ENCODE measurements at places on chromosomes 5 and 9.

GRCh38 chr5:156444753-156445291 is 117.9 kb downstream of the SGCD start:
- H3K4me1 ChIP-seq = no peaks in the 10 kb centered on the region
- no peaks in the 10 kb centered on the region for H3K36me3 ChIP-seq
- no peak overlapping the region for H3K4me3 ChIP-seq
- H3K27ac ChIP-seq = no peak overlapping the region
- peaks cover 35% of the 10 kb centered on the region for H3K27me3 ChIP-seq

DNA sequence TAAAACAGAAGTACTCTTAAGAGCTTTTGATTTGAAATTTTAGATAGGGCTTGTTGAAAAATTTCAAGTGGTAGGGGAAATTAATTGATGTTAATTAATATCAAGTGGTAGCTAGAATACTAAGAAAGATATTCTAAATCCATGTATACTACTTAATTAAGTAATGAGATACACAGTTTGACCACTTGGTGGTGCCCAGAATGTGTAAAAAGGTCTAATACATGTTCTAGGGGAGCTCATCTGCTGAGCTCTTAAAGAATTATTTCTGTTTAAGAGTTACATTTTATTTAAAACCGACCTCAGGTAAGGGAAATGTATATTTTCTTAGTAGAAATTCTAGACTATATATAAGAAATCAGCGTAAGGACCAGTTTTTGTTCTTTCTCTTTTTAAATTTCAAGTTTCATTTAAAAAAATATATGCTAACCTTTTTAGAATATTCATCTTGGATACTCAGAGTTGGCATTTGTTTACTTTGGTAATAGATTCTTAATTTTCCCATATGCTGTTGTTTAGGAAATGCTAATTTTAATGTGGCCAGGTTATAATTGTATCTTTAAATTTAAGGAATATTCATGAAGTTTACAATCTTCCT is 61.5 kb downstream of the LNPEP start:
- peaks cover 33% of the 10 kb centered on the region for H3K36me3 ChIP-seq
- no peaks in the 10 kb centered on the region for H3K27me3 ChIP-seq
- H3K27ac ChIP-seq = no peak overlapping the region
- peaks cover 31% of the 10 kb centered on the region for H3K4me1 ChIP-seq
- peak; percentile 49 for DNase-seq
- H3K4me3 ChIP-seq = no peak overlapping the region

DNA sequence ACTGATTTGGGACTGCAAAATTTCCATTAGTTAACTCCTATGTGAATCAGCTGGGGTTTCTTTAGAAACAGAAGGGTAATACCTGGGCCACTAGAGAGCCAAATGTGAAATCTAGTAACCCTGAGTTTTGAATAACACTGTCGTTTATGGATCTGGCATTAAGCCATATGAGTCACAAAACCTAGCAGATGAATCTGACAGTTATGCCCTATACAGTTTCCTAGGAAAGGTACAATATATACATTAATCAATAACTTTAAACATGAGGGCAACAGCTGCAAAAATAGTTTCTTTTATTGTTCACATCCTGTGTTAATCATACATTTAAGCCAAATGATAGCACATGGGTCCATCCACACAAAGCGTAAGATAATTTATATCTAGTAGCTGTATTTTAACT is 56.9 kb downstream of the PAM start:
- H3K4me1 ChIP-seq = peaks cover 22% of the 10 kb centered on the region
- H3K4me3 ChIP-seq = no peak overlapping the region
- H3K27ac ChIP-seq = no peak overlapping the region
- H3K36me3 ChIP-seq = peaks cover 7% of the 10 kb centered on the region

DNA sequence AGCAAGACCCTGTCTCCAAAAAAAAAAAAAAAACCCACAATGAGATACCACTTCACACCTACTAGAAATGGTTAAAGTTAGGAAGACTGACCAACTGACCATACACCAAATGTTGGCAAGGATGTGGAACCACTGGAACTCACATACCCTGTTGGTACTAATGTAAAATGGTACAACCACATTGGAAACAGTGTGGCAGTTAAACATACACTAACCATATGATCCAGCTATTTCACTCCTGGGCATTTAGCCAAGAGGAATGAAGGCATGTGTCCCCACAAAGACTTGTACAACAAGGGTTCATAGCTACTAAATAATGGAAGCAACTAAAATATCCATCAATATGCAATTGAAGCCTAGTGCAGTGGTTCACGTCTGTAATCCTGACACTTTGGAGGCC is 21.3 kb downstream of the NAIF1 start:
- no peaks in the 10 kb centered on the region for H3K27me3 ChIP-seq
- no peak overlapping the region for H3K27ac ChIP-seq
- H3K36me3 ChIP-seq = no peaks in the 10 kb centered on the region
- DNase-seq = no peak

- peaks cover 1% of the 10 kb centered on the region for H3K27me3 ChIP-seq
- no peak overlapping the region for H3K4me3 ChIP-seq
- H3K36me3 ChIP-seq = no peaks in the 10 kb centered on the region
- DNase-seq = no peak
- no peak overlapping the region for H3K27ac ChIP-seq
- no peaks in the 10 kb centered on the region for H3K4me1 ChIP-seq
These were observed 297.7 kb downstream of the ATPSCKMT start for GRCh38 chr5:9951865-9952516.

GRCh38 chr5:6788956-6789649 is 75.9 kb downstream of the TENT4A start:
- no peak overlapping the region for H3K27ac ChIP-seq
- no peak for DNase-seq
- no peak overlapping the region for H3K4me3 ChIP-seq
- H3K36me3 ChIP-seq = no peaks in the 10 kb centered on the region

GRCh38 chr9:94511955-94512265 is 43.0 kb upstream of the PCAT7 start:
- no peak overlapping the region for H3K4me3 ChIP-seq
- no peak for DNase-seq
- H3K27ac ChIP-seq = no peak overlapping the region
- peaks cover 4% of the 10 kb centered on the region for H3K27me3 ChIP-seq
- H3K36me3 ChIP-seq = no peaks in the 10 kb centered on the region
- H3K4me1 ChIP-seq = no peaks in the 10 kb centered on the region

DNA sequence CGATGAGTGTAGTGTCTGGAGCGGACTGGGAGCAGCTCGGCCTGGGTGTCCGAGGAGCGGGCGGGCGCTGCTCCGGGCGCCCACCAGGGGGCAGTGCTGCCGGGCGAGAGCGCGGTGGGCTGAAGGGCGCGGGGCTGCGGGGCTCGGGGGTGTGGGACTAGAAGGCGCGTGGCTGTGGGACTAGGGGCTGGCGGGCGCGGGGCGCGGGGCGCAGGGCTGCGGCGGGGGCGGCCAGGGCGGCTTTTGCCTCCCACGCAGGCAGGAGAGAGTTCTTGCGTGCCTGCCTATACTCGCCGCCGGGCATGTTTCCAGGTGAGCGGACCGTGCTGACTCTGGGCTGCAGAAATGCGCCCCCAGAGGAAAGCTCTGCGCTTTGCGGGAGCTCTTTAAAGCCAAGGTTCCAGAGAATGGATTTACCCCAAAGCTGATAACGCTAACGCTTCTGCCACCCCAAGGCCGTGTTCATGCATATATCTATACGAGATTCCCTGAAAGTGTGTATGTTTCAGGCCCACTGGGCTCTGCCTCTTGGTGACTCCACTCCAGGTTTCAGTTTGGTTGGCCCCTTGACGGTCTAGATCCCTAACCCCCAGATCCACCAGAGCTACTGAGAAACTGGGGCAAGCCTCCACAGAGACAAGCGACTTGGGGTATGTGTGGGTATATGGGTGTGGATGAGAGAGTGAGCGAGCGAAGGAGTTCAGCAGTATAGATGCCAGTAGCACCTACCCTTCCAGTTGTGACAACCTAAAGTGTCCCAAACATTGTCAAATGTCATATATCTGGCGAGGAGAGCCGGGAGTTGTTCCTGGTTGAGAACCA is 56.2 kb downstream of the ACER2 start:
- H3K27me3 ChIP-seq = no peaks in the 10 kb centered on the region
- no peaks in the 10 kb centered on the region for H3K36me3 ChIP-seq
- H3K4me3 ChIP-seq = peak overlapping the region; percentile 78

GRCh38 chr5:143952809-143953208 is 140.8 kb downstream of the HMHB1 start:
- H3K27ac ChIP-seq = no peak overlapping the region
- DNase-seq = no peak
- H3K4me1 ChIP-seq = no peaks in the 10 kb centered on the region
- H3K27me3 ChIP-seq = peaks cover 4% of the 10 kb centered on the region

DNA sequence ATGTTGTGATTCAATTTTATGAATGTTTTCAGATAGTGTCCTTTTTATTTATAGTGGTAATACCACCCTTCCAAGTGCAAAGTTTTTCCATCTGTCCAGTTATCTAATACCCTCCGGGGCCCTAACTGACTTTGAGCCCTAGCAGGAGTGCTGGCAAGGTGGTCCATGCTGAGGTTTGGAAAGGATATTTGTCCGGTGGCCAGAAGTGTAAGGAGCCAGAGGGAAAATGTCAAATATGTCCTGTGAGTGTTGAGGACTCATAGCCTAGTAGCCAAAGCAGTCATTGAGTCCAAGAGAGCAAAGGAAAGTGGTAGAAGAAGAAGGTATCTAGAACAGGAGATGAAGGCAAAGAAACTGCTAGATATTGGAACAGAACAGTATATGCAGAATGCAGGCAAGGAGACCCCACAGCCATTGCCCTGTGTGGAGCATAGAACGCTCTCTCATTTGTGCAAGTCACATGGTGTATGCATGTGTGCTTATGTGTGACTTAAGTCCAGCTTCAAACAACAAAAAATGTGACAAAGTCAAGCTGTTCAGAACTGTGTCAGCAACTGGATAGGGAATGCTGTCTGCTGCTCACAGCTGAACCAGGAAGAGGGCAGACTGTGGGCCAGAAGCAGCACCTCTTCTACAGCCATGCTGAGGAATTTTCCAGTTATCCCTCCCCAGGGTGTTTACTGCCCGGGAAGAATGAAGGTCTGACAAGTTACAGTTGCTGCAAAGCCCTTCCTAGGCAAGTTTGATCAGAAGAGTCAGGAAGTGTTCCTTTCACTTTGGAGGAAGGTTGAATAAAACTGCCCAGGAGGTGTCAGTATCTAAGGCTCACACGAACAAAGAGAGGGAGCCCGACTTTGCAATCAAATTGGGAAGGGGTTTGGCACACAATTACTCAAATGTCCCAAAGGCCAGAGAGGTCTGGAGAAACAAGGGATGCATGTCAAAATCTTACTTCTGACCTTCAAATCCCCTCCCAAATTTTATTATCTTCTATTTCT is 463.3 kb upstream of the DMAC1 start:
- no peak overlapping the region for H3K27ac ChIP-seq
- no peaks in the 10 kb centered on the region for H3K4me1 ChIP-seq
- H3K36me3 ChIP-seq = no peaks in the 10 kb centered on the region
- no peak for DNase-seq
- no peaks in the 10 kb centered on the region for H3K27me3 ChIP-seq
- no peak overlapping the region for H3K4me3 ChIP-seq

- no peaks in the 10 kb centered on the region for H3K4me1 ChIP-seq
- H3K27ac ChIP-seq = no peak overlapping the region
- H3K27me3 ChIP-seq = peaks cover 9% of the 10 kb centered on the region
- H3K36me3 ChIP-seq = no peaks in the 10 kb centered on the region
These were observed 38.8 kb upstream of the ZNF618 start for GRCh38 chr9:113837334-113837733.

- no peaks in the 10 kb centered on the region for H3K36me3 ChIP-seq
- no peak overlapping the region for H3K4me3 ChIP-seq
- no peaks in the 10 kb centered on the region for H3K4me1 ChIP-seq
- no peaks in the 10 kb centered on the region for H3K27me3 ChIP-seq
- no peak overlapping the region for H3K27ac ChIP-seq
These were observed 298.0 kb upstream of the PAPPA start for GRCh38 chr9:115855458-115856133.

- peaks cover 97% of the 10 kb centered on the region for H3K36me3 ChIP-seq
- DNase-seq = no peak
- H3K27ac ChIP-seq = peak overlapping the region; percentile 80
- H3K4me1 ChIP-seq = peaks cover 86% of the 10 kb centered on the region
These were observed 88.8 kb downstream of the SECISBP2 start for GRCh38 chr9:89407070-89407469.

GRCh38 chr5:158802941-158803341 is 296.8 kb downstream of the EBF1 start:
- no peaks in the 10 kb centered on the region for H3K36me3 ChIP-seq
- no peak for DNase-seq
- no peak overlapping the region for H3K4me3 ChIP-seq
- no peak overlapping the region for H3K27ac ChIP-seq

GRCh38 chr5:9698125-9698826 is 68.1 kb upstream of the TAS2R1 start:
- no peaks in the 10 kb centered on the region for H3K4me1 ChIP-seq
- no peaks in the 10 kb centered on the region for H3K36me3 ChIP-seq
- DNase-seq = no peak
- H3K27ac ChIP-seq = no peak overlapping the region
- H3K4me3 ChIP-seq = no peak overlapping the region

- no peak overlapping the region for H3K4me3 ChIP-seq
- peak; percentile 65 for DNase-seq
- H3K4me1 ChIP-seq = no peaks in the 10 kb centered on the region
- H3K27me3 ChIP-seq = peaks cover 7% of the 10 kb centered on the region
- H3K36me3 ChIP-seq = no peaks in the 10 kb centered on the region
These were observed 100.5 kb upstream of the NMUR2 start for GRCh38 chr5:152505442-152506042.

DNA sequence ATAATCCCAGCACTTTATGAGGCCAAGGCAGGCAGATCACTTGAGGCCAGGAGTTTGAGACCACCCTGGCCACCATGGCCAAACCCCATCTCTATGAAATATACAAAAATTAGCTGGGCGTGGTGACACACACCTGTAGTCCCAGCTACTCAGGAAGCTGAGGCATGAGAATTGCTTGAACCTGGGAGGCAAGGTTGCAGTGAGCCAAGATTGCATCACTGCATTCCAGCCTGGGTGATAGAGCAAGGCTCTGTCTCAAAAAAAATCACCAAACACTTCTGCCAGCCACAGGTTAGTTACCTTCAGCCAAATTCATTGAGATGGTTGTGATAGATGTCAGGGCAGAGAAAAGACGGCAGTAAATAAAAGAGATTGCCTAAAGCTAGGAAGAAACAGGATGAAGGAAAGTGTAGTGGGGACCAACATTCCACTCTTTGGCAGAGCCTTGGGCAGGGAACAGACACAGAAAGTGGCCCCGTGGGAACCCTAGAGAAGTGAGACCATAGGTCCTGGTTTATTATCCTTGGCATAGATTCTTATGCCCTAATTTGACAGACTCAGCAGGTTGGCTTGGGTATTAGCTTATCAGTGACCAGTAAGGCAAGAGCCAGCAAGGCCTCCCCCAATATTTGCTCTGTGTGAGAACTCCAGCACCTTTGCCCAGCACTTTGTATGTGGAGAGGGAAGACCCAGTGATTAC is 5.5 kb upstream of the CEP120 start:
- H3K27me3 ChIP-seq = peaks cover 2% of the 10 kb centered on the region
- peaks cover 21% of the 10 kb centered on the region for H3K4me1 ChIP-seq
- H3K36me3 ChIP-seq = no peaks in the 10 kb centered on the region
- no peak for DNase-seq

- H3K4me3 ChIP-seq = no peak overlapping the region
- H3K27ac ChIP-seq = no peak overlapping the region
- DNase-seq = no peak
These were observed 740.2 kb upstream of the ZNF608 start for GRCh38 chr5:125486634-125487033.

Data from activated CD8-positive, alpha-beta T cell treated with anti-CD3 and anti-CD28 coated beads for 36 hours (primary cell).